Hepatocyte (in vitro differentiated cells): ENCODE measurements at places on chromosomes 3 and 15. TPM values are rescaled to one million over a fixed set of nuclear protein-coding genes. Genes with fewer than 3 reads are reported as not detected.

DNA sequence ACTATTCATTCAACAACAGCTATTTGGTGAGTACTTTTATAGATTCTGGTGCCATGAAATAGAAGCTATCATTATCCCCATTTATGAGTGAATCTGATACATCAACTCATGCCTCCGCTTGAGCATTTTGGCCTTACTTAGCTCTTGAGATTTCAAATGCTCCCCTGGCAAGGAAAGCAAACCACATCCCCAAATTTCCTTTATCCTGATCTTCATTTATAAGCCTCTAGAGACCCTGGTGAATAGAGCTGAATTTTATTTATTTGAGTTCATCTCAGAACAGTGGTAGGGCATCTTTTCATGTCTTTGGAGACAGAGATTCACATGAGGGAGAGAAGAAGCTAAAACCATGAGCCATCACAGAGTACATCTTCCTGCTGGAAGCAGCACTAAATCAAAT lies 317.2 kb downstream of the SLC9A9 start:
- DNase-seq = no peak

GRCh38 chr3:182259579-182259978 lies 533.7 kb upstream of the ATP11B start:
- no peak for DNase-seq

GRCh38 chr3:10223676-10224639 lies 24.3 kb upstream of the TATDN2 start:
- no peak for DNase-seq

FBXW12 gene
- not detected in 2 replicates for total RNA-seq

STRIT1 gene
- total RNA-seq = 0.60 and 1.2 TPM in 2 replicates

QARS1 gene
- 206 and 232 TPM in 2 replicates for total RNA-seq

ARNT2 gene
- total RNA-seq = 4.6 and 5.3 TPM in 2 replicates
